ENCODE measurements at places on chromosomes 2 and 18.

GRCh38 chr2:73350035-73350691 lies 35.5 kb upstream of the ALMS1 start:
- no peak for DNase-seq

GRCh38 chr18:31723639-31723989 lies 37.1 kb downstream of the SLC25A52 start:
- no peak for DNase-seq

GRCh38 chr2:219918944-219919343 lies 291.5 kb downstream of the SLC4A3 start:
- DNase-seq, result no peak

- no peak for DNase-seq
Measured at GRCh38 chr2:61887717-61888266, 664 bp downstream of the CCT4 start.

- no peak for DNase-seq
Measured at GRCh38 chr2:101967826-101968513, 23.8 kb upstream of the IL1R2 start.

DNA sequence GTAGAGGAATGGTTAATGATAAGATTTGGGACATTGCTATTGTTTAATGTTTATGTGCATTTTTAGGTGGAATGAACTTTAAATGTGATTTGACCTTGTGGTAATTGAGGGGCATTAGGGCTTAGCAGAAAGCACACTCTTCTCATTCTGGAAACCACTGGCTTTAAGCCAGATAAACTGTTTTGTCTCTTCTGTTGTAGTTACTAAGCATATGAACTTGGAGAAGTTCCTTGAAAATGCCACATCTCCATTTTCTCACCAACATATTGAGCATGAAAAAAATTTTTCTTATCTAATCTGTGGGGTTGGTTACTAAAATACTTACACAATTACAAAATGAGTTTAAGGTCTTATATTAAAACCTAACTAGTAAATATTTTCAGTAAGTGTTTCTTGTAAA lies 70.8 kb upstream of the FSHR start:
- DNase-seq, result no peak

- peak; percentile 8 for DNase-seq
Measured at GRCh38 chr2:148201075-148202004, 180.4 kb downstream of the MBD5 start.

DNA sequence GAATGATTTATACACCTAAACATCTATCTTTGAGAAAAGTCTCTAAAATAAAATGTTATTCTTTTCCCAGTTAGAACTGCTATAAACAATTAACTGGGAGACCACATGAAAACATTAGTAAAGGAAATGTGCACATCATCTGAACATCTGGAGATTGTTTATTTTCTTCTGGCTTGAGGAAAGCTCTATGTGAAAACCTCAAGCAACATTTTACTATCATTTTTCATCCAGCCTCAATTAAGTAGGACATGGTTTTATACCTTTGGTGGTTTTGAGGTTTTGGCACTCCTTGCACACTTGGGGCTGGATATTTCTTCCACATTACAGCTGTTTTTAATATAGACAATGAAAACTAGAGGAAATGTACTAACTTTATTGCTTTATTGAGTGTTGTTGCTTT lies 609.5 kb upstream of the SLC8A1 start:
- no peak for DNase-seq

DNA sequence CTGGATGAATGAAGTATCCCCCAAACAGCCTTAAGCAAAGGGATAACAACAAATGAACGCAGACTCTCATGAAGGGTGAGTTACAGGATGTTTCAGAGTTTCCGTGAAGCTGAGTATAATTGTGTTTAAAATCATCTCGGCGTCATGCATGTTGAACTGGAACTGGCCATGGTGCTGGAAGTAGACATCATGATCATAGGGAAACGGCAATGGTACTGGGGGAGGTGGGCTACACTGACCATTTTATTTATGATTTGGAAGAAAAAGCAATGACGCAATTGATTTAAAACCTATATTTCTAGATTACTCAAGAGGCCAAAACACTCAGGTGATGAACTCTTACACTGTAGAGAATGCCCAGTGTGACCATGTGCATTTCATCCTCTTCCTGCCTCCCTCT lies 387.9 kb upstream of the MYT1L start:
- no peak for DNase-seq

DNA sequence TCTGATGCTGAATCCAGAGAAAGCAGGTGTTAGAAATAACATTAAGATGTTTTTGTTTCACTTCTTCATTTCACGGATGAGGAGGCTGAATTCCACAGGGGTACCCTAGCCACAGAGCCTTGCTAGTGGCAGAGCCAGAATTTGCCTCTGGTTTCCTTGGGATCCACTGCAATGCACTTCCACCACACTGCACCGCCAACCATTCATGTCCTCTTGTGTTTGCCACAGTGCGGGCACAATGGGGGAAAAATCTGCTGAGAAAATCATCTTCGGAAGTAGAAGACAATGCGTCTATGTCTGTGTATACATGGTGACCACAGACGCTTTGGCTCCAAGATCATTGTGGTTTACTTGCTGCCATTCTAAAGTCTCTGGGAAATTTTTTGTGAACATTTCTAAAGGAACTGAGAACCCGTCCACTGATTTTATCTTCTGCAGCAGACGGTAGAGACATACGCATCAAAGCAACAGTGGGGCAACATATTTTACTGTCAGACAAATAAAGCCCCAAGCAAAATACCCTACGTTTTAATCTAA lies 14.9 kb downstream of the ICOS start:
- DNase-seq, result no peak

GRCh38 chr18:11119550-11119949 lies 29.8 kb downstream of the PIEZO2 start:
- DNase-seq, result no peak

GRCh38 chr18:9413576-9413975 lies 61.7 kb upstream of the RALBP1 start:
- no peak for DNase-seq

DNA sequence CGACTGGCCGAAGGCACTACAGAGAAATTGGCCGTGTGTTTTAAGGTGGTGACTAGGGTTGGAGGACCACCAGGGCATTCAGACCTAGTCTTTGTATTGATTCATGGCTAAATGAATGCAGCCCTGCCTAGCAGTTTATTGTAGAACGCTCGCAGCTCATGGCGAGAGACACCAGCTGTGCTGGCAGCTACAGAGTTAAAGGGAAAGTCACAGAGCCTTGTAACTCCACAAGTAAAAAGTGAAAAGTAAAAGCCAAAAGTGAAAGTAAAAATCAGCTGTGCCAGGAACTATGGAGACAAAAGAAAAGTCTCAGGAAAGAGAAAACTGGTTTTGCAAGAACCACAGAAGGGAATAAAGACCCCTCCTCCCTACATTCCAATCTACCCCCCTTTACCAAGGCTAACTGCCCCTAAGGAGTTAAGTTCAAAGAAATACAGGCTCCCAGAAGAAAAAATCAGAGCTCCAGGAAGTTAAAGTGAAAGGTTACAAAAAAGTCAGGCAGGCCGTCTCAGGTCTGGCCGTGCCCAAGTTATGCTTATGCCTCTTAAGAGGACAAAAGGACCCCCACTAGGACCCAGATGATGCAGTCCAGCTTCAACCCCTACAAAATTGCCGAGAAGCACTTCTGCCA lies 46.4 kb upstream of the SELENOI start:
- DNase-seq, result no peak

- DNase-seq, result no peak
Measured at GRCh38 chr2:179024445-179024844, 25.5 kb downstream of the CCDC141 start.

GRCh38 chr18:37721544-37722522 lies 156.2 kb upstream of the CELF4 start:
- DNase-seq, result no peak

DNA sequence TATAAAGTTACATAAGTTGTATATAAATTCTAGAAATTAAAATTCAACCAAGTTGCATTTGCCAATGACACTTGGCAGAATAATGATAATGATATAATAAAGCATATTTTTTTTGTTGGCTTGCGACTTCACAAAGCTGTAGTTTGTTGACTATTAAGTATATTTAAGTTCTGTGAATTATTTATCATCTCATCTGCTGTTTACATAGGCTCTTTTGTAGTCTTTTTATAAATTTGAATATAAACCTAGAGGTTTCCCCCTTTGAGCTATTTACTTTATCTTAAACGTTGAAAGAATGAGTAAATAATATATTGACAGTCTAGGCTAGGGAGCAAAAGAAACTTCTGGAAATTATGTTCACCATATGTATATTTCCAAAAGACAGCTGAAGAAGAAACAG lies 32.9 kb downstream of the C18orf63 start:
- DNase-seq, result no peak

GRCh38 chr2:7766088-7766722 lies 849.0 kb downstream of the RNF144A start:
- no peak for DNase-seq

DNA sequence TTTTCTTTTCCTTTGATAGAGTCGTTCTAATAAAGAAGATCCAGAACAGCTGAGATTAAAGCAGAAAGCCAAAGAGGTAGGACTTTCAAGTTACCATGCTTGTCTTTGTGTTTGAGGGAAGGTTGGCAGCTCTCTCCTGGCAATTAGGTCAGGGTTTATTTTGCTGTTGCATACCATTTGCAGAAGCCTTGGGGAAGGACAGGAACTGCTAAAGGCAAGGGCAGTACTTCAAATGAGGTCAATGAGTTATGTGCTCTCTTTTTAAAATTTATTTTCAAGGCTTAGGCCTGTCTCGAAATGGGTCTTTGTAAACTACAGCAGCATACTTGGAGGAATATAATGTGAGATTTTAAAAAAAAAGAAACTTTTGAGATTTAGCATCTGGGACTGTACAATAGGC lies 108.9 kb downstream of the TAF4B start:
- no peak for DNase-seq

DNA sequence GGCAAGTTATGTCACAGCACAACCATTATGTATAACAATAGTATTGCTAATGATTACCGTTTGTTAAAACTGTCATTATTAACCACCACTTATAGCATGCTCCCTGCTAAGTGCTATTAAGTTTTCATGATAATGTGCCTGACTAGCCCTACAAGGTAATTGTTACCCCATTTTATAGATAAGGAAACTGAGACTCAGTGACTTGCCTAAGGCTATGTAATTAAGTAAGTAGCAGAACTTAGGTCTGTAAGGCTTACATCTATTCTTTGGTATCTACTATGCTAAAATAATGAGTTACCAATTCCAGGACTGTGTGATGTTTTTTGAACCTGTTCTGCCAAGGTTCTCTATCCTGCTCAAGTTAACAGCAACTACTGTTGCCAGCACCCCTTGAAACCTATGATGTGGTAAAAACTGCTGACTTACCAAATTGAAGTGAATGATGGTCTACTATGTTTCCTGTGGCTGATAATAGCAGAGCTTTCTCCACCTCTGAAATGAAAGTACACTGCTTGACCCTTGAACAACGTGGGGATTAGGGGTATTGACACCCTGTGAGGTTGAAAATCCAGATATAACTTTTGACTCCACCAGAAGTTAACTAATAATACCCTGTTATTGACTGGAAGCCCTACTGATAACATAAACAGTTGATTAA lies 18.2 kb downstream of the ACVR2A start:
- DNase-seq, result no peak

DNA sequence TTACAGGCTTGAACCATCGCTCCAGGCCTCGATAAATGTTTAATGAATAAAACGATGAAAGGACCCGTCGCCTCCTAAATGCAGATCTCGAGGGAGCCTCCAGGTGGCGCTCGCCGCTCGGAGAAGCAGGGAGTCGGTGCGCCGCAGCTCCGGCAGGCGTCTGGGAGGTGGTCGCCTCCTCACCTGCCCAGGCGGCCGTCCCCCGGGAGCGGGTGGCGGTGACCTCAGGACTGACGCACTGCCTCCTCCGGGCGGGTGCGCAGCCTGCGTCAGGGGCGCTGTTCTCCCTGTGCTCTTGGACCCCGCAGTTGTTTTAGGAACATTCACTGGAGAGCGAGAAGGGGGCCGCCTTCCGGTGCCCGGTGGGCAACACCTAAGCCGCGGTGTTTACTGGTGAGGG lies 38.6 kb upstream of the POLE4 start:
- peak; percentile 64 for DNase-seq

GRCh38 chr18:8786483-8787370 lies 81.4 kb downstream of the MTCL1 start:
- no peak for DNase-seq

- no peak for DNase-seq
Measured at GRCh38 chr2:69385443-69386151, 1.4 kb downstream of the GFPT1 start.

Measured in GM18507 (cell line).